Left renal cortex interstitium (tissue), 4 donors: ENCODE measurements at places on chromosomes 5 and 9.

DNA sequence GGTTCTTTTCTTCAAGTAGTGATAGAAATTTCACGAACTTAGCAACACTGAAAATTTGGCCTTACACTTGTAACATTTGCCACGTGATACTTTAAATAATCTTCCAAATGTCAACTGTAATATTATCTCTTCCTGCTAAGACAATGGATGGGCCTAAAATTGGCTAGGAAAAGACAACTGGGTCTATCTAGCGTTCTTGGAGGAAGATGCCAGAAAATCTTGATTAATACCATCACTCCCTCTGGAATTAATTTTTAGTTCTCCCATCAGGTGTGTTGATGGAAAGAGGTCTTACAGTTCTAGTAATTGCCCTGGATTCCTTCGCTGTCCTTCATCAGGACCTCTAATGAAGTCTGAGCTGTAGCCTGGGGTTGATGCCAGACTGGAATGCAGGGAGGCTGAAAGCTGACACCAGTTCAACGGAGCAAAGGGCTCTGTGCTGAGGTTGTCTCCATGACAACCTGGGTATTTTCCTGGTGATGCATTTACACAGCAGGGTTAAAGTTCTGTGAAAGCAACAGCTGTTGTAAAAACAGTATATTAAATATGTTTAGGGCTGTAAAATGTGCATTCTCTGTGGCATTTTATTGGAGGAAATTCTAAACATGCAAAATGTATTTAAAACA lies 92.3 kb downstream of the GAS1 start:
- DNase-seq: peak; percentile 87

GRCh38 chr9:104319198-104319597 lies 184.9 kb upstream of the OR13F1 start:
- DNase-seq: no peak

GRCh38 chr5:107474716-107475489 lies 195.8 kb downstream of the EFNA5 start:
- no peak for DNase-seq

DNA sequence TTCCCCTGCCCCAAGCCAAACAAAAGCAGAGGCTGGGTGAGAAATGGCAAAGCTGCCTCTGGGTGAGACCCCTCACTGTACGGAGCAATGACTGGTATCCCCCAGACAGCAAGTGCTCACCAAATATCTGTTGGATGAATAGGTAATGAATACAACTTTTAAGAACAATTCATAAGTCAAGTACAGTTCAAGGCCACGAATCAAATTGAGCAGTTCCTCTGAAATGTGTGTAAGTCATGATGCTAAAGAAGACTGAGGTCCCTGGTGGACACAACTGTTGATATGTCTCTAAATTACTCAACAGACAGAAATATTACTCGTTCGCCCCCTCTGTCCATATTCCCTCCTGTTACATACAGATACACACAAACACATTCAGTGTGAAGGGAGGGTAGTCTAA lies 160.7 kb downstream of the GLIS3 start:
- DNase-seq: no peak

GRCh38 chr5:132055808-132056609 lies 4.4 kb upstream of the IL3 start:
- DNase-seq: no peak

DNA sequence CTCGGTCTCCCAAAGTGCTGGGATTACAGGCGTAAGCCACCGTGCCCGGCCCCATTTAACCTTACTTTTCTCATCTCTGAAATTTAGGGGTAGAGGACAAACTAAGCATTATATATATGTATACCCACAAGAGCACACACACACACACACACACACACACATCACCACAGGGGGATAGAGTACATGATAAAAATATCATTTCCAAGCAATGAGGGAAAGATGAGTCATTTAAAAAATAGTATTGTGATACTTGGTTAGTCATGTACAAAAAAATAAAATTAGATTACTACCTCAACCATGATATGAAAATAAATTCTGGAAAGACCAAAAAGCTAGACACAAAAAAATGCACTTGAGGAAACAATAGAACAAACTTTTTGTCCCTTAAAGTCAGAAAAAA lies 67.2 kb downstream of the CDH18 start:
- no peak for DNase-seq

DNA sequence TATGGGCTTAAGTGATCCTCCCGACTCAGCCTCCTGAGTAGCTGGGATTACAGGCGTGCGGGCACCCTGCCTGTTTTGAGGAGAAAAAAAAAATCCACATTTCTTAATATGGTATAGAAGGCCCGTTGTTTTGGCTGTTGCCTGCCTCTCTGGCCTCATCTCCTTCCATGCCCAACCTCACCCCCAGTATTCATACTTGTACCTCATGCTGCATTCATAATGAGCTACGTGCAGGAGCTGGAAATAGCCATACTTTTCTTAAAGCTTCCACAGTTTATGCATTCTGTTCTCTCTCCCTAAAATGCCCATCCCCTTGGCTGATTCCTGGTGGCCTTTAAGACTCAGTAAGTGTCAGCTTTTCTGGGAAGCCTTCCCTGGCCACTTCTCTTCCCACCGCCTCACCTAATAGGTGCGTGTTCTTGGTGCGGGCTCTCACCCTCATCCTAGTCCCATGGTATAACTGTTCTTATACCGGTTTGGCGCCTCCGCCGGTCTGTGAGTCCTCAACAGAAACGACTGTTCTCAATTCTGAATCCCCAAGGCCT lies 2.1 kb upstream of the TPM2 start:
- no peak for DNase-seq

DNA sequence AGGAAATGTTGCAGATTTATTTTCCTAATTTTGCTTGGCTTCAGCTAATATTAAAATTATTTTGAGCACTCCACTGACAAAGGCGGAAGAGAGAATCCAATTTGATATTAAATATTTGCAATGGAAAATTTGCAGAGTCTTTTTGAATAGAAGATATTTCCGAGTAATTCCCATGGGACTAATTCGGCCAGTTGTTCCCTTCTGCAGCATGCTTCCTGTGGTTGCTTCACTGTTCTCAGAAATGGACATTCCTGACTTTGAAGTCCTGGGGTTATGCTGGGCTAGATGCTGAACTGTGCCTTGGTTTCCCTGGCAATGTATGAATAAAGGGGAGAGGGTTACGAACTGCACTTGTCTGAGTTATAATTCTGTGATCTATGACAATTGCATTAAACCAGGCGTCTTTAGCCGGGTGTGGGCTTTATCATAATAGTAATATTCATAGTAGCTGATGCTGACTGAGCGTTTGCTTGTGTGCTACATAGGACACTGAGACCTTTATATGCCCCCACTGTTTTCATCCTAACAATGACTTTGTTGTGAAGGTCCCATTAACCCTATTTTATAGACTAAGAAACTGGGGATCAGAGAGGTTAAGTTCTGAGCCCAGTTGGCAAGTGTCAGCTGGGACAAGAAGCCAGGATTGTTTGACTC lies 114.5 kb upstream of the SPRY4 start:
- DNase-seq: no peak

- DNase-seq: no peak
Measured at GRCh38 chr9:93576258-93577077, at the start of gene PHF2. TSS of gene PHF2 (plus strand) at chr9:93576584. CDS start at chr9:93576774, 190 bp downstream.

DNA sequence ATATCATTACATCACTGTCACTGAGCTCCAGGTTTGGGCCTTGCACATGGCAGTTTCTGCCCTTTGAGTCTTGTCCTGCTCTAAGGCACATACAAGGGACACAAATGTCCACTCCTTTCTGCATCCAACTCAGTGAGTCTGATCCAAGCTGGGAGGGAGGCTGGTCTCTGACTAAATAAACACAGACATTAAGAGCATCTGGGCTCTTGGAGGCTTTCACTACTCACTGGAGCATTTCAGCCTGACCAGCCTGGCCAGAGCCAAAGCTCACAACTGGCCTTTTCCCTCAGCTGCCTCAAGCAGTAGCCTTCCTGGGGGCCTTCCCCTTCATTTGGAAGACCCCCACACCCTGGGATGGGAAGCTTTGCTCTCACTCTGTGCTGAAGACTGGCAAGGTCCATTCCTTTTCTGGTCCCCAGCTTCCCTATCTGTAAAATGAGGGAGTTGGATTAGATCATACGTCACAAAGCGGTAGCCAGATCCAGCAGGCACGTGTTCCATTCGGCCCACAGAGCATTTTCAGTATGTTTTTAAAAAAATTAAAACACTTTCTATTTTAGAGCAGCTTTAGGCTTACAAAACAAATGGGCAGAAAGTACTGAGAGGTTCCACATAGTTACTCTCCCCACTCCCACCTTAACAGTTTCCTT lies 58.6 kb upstream of the XPA start:
- DNase-seq: no peak

DNA sequence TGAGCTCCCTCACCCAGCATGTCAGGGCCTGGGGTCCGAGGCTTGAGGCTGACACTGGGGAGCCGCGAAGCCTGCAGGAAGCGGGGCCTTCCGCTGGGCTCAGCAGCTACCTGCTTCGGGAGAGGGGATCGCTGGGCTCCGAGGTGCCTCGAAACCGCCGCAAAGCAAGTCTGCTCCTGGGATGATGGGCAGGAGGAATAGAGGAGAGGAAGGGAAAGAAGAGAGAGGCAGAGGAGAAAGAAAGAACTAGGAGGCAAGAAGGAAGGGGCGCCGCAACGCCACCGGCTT lies 1.5 kb upstream of the PRDM12 start:
- no peak for DNase-seq

- DNase-seq: no peak
Measured at GRCh38 chr9:84988621-84989020, 319.1 kb downstream of the NTRK2 start.
